Esophagus muscularis mucosa (tissue), 4 donors: ENCODE measurements at places on chromosomes 1 and 21. TPM values are rescaled to one million over a fixed set of nuclear protein-coding genes. Genes with fewer than 3 reads are reported as not detected.
A peak's percentile ranks its signal among the peaks of the same experiment; 100 is the strongest.

GRCh38 chr1:22922640-22923039 is 50.0 kb downstream of the LACTBL1 start:
- no peak for DNase-seq
- no peaks in the 10 kb centered on the region for H3K36me3 ChIP-seq
- no peaks in the 10 kb centered on the region for H3K27me3 ChIP-seq

- no peak for DNase-seq
- no peaks in the 10 kb centered on the region for H3K27me3 ChIP-seq
- H3K27ac ChIP-seq = peak overlapping the region; percentile 85
- H3K4me1 ChIP-seq = peaks cover 60% of the 10 kb centered on the region
- peaks cover 24% of the 10 kb centered on the region for H3K36me3 ChIP-seq
Observed at GRCh38 chr1:202592146-202592545, 118.1 kb downstream of the SYT2 start.

Gene OR2L5
- not detected for total RNA-seq

DNA sequence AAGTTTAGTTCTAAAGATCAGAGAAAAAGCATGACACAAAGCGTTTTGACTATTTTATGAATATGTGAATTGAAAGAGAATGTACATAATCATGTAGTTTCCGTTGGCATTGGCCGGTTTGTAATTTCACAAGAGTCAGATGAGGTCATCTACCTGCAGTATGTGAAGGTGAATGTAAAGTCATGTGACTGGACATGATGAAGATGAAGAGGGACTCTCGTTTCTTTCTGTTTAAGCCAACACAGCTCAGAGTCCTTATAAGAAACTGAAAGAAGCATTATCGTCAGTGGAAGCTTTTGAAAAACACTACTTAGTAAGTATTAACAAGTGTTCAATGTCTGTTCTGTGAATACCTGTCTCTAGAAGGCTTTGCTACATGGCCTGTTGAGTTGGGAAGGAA is 30.9 kb upstream of the PWP2 start:
- H3K36me3 ChIP-seq = peaks cover 99% of the 10 kb centered on the region
- no peak overlapping the region for H3K4me3 ChIP-seq
- no peak overlapping the region for H3K27ac ChIP-seq
- DNase-seq = no peak

Gene CELA3A
- not detected for total RNA-seq

DNA sequence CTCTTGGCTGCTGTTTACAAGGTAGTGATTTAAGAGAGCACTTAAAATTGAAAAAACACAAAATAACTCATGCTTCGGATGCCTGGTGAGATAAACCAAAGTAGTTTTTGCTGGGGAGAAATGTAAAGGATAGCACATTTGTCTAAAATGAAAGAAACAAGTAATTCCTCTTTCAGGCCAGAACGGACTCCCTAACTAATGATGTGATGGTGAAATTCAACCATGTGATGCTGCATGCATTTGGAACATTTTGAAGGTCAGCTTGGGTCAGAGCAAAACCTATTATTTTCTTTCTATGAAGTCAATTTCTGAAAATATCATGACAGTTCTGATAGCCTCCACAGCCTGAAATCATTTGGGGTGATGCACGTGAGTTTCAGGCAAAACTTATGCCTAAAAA is 27.6 kb downstream of the NMNAT2 start:
- H3K4me3 ChIP-seq = no peak overlapping the region
- no peaks in the 10 kb centered on the region for H3K27me3 ChIP-seq
- no peak overlapping the region for H3K27ac ChIP-seq
- peaks cover 3% of the 10 kb centered on the region for H3K4me1 ChIP-seq
- H3K36me3 ChIP-seq = no peaks in the 10 kb centered on the region
- DNase-seq = peak; percentile 24

DNA sequence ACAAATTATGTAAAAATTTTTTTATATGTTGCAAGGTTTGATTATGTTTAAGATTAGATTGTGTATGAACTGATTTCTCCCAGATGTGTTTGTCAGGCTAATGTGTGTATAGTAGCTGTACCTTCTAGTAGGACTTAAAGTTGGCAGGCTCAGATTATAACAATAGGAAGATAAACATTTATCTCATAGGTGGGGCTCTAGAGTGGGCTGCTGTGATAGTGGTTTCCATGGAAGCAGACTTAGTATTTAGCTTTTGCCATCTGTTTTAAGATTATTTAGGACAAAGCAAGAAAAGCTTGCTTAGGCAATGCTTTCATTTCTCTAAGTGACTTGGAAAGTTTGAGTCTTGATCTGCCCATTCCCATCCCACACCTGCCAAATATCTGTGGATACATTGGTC is 187.7 kb upstream of the CACYBP start:
- no peak overlapping the region for H3K4me3 ChIP-seq
- H3K27me3 ChIP-seq = no peaks in the 10 kb centered on the region
- no peaks in the 10 kb centered on the region for H3K36me3 ChIP-seq
- DNase-seq = no peak

Gene TEKT2
- not detected for total RNA-seq

Gene ESRRG
- total RNA-seq = 5.4 TPM

DNA sequence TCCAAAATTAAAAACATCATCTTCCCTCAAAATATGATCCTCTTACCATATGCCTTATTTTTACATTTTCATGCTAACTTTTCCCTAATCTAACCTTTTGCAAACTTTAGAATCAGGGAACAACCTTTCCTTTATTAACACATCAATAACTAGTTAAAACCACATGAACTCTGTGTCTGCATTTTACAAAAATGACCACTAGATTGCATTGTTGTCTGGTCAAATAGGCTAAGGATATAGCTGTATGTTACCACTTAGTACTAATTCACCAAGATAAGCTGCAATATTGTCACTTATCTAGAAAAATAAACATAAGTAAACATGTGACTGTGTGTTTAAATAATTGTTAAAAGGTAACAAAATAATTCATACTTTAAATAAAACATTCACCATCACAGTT is 82.3 kb downstream of the DENND1B start:
- no peak for DNase-seq
